ENCODE measurements at places on chromosomes 5 and 9. TPM values are rescaled to one million over a fixed set of nuclear protein-coding genes. Genes with fewer than 3 reads are reported as not detected.

The FYB1 gene
- total RNA-seq = 0.31 TPM

The FGF1 gene
- total RNA-seq = 0.13 TPM

The KIAA0825 gene
- total RNA-seq = 2.0 TPM

The DOLPP1 gene
- 21.4 TPM for total RNA-seq

The ARL14EPL gene
- not detected for total RNA-seq

The BSPRY gene
- 0.15 TPM for total RNA-seq

The PWWP2A gene
- total RNA-seq = 49.2 TPM

The CKMT2 gene
- 0.18 TPM for total RNA-seq

The FBXL7 gene
- 63.8 TPM for total RNA-seq

The ZNF454 gene
- 0.15 TPM for total RNA-seq

The ARHGEF37 gene
- total RNA-seq = 4.5 TPM

The C5orf34 gene
- total RNA-seq = 4.8 TPM

The PCDHB3 gene
- 6.5 TPM for total RNA-seq

The EIF4E1B gene
- 0.54 TPM for total RNA-seq

The SH2D3C gene
- 137 TPM for total RNA-seq

The NR5A1 gene
- total RNA-seq = 1.2 TPM

The HDHD3 gene
- 8.4 TPM for total RNA-seq

The AMBP gene
- total RNA-seq = not detected

The TLX3 gene
- total RNA-seq = 0.23 TPM

The CERT1 gene
- total RNA-seq = 46.8 TPM

The BNC2 gene
- total RNA-seq = 20.1 TPM

The FREM1 gene
- 2.9 TPM for total RNA-seq

The SLC6A18 gene
- not detected for total RNA-seq

The PCDHGB3 gene
- 4.1 TPM for total RNA-seq

The LAMC3 gene
- 30.1 TPM for total RNA-seq

The CTNND2 gene
- 3.6 TPM for total RNA-seq

The FAM240B gene
- not detected for total RNA-seq

The FCHO2 gene
- 41.9 TPM for total RNA-seq

The RPS23 gene
- total RNA-seq = 2,350 TPM

The CDH18 gene
- total RNA-seq = 0.33 TPM

The NUP214 gene
- total RNA-seq = 60.8 TPM

All from endothelial cell (in vitro differentiated cells).